LoVo (cell line): ENCODE measurements at places on chromosomes 4 and X.

- DNase-seq, result no peak
Observed at GRCh38 chrX:121356139-121356849, 308.9 kb downstream of the GLUD2 start.

- no peak for DNase-seq
Observed at GRCh38 chr4:38463268-38463958, 200.6 kb upstream of the KLF3 start.

DNA sequence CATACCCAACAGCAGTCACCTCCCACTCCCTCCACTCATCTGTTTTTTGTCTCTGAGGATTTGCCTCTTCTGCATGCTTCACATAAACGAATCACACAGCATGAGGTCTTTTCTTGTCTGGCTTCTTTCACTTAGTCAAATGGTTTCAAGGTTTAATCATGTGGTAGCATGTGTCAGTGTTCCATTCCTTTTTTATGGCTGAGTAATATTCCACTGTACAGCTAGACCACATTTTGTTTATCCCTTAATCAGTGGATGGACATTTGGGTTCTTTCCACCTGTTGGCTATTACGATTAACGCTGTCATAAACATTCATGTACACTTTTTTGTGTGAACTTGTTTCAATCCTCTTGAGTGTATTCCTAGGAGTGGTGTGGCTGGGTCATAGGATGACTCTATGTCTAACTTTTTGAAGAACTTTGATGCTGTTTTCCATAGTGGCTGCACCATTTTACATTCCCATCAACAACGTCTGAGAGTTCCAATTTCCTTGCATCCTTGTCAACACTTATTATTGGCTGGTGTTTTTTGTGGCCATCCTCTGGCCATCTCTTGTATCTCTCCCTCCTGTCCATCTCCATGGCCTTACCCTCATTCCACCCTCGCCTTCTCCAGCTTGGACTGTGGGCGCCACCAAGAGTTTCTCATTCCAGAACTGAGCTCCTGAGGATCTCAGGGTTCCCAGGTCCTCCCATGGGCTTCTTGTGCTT, 12.4 kb upstream of the NSG1 start:
- no peak for DNase-seq

DNA sequence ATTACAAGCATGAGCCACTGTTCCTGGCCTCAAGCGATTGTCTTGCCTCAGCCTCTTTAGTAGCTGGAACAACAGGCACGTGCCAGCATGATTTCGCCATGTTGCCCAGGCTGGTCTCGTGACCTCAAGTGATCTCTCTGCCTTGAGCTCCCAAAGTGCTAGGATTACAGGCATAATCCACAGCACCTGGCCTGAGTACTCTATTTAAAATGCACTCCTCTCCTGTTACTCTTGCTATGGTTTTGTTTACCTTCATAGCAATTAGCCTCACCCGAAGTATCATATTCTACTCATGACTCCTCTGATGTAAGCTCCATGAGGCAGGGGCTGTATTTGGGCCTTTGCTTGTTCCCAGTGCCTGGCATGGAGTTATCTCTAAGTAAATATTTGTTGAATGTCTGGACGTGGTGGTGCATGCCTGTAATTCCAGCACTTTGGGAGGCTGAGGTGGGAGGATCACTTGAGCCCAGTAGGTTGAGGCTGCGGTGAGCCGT, 92.5 kb upstream of the SLC34A2 start:
- no peak for DNase-seq

DNA sequence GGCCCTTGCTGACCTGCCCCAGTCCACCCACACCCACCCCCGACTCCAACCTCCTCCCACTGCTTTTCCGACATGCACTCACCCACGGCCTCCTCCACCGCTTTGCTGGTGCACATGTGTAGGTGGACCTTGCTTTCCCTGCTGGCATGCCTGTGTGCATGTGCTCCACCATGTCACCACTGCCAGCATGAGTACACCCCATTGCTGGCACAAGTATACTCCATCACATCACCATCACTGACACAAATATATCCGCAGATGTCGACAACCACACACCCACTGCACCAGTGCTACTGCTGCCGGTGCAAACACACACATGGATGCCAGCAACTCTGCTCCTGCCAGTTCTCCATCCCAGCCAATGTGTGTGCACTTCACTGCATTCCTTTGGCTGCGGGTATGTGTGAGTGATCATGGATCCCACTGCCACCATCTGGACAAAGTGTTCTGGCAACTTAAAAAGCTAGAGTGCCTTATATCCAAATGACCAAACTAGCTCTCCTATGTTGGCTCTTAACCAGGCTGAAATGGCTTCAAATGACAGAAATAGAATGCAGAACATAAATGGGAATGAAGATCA, 1072.3 kb downstream of the RAPGEF2 start:
- DNase-seq, result no peak

GRCh38 chrX:147788641-147789350, 122.9 kb upstream of the FMR1 start:
- no peak for DNase-seq

GRCh38 chrX:81354954-81355353, 153.1 kb downstream of the SH3BGRL start:
- DNase-seq, result no peak

DNA sequence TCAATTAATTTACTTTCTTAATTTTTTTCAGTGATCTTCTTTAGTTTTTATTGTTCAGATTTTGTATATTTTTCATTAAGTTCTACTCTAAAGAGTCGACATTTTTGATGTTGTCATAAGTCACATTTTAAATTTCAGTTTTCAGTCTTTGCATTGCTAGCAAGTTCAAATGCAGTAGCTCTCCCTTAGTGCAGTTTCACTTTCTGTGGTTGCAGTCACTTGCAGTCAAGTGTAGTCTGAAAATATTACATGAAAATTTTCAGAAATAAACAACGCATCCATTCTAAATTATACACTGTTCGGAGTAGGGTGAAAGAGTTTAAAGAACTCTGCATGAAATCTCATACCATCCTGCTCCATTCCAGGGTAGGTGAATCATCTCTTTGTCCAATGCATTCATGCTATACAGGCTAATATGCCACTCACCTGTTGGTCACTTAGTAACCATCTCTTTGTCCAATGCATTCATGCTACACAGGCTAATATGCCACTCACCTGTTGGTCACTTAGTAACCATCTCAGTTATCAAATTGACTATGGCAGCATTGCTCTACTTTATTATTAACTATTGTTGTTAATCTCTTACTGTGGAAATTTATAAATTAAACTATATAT, 356.9 kb downstream of the STPG2 start:
- no peak for DNase-seq

- DNase-seq, result no peak
Observed at GRCh38 chr4:140579278-140579677, 10.5 kb upstream of the UCP1 start.

DNA sequence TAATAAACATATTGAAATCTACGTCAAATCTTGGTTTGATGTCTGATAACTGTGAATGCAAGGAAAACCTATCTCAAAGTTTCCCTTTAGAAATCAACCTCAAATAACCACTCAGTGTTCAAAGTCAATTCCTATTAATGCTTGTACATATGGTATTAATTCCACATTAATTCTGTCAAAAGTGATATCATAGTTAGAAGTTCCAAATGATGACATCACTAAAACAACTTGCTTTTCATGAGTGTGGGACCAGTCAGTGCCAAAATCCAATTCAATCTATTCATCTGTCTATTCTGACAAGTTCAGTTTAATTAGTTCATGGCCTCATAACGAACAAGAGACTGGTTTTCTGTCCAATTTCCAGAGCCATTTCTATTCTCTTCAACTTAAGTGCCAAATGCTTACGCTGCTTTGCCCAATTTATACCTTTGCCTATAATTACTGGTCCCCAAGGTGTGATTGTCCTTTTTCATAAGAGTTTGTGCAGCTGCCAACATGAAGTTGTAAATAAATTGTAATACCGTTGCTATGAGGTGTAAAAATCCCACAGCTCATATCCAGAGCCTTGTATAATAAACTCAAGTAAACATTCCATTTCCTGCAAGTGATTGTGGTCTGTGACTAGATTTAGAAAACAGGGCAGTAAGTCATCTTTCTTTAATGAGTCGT, 476.2 kb downstream of the RAB28 start:
- no peak for DNase-seq

DNA sequence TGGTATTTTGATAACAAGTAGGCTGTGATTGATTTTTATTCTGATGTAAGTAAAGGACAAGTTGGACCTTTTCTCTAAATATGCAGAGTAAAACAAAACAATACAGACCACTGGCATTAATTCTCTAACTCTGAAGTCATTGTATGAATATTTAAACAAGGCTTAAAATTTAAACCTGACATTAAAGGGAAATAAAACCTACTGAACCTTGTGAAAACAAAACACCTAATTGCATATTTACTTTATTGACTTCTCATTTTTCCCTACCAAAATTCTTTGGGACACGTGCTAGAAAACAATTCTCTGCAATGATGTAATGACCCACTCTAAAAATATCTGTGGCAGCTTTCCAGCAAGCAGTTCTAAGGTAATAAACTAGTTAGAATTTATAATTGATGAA, 369.7 kb upstream of the TRAM1L1 start:
- DNase-seq, result no peak

DNA sequence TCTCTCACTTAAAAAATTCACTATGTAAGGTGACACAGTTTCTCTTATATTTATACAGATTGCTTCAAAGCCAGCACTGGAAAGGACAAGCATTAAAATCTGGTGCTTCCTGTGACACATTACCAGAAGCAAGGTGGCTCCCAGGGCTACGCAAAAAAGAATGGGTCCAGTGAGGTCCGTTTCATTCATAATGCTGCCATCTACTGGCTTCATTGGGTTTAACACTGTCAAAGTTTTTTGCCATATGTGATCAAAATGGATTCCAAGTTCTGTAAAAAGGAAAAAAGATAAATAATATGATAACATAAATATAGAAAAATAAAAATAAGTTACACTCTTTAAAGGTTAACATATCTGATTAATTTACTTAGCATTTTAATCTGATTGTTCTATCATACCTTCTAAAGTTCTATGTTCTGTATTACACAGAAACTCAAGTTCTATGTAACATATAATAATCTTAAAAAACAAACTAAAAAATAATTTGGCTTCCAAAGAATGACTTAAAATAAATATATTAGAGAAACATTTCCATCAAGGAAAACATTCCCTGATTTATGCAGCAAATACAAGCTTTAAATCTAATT, 22.1 kb downstream of the YIPF7 start:
- DNase-seq, result peak; percentile 45

- DNase-seq, result no peak
Observed at GRCh38 chr4:58050439-58050838, 940.3 kb upstream of the IGFBP7 start.

GRCh38 chr4:73901031-73901430, 31.8 kb downstream of the CXCL1 start:
- no peak for DNase-seq

DNA sequence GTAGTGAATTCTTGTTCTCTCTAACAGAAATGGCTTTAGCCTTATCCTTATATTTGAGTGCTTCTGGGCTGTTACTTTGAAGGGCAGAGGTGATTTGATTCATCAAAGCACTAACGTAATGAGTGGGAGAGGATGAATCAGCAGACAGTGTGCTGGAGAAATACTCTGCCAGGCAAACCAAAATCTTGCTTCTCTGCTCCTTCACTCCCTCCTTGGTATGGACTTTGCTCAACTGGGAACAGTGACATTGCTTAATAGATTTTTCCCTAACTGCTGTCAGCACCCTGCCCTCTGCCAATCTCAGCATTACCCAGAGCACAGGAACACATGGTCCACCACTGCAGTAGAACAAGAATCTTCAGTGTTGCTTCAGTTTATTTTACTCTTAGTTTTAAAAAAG, 56.0 kb downstream of the PDLIM5 start:
- DNase-seq, result peak; percentile 81
